Type B pancreatic cell (in vitro differentiated cells): ENCODE measurements at places on chromosomes 13 and 19.

GRCh38 chr13:113792236-113792770, 33.3 kb downstream of the TMEM255B start:
- H3K4me3 ChIP-seq: no peak overlapping the region
- DNase-seq: no peak
- H3K27ac ChIP-seq: no peak overlapping the region
- peaks cover 8% of the 10 kb centered on the region for H3K27me3 ChIP-seq

GRCh38 chr19:3067563-3067962, 5.3 kb upstream of the TLE5 start:
- H3K4me1 ChIP-seq: peaks cover 27% of the 10 kb centered on the region
- DNase-seq: no peak
- H3K27me3 ChIP-seq: no peaks in the 10 kb centered on the region
- peak overlapping the region; percentile 74 for H3K27ac ChIP-seq
- H3K4me3 ChIP-seq: peak overlapping the region; percentile 68

DNA sequence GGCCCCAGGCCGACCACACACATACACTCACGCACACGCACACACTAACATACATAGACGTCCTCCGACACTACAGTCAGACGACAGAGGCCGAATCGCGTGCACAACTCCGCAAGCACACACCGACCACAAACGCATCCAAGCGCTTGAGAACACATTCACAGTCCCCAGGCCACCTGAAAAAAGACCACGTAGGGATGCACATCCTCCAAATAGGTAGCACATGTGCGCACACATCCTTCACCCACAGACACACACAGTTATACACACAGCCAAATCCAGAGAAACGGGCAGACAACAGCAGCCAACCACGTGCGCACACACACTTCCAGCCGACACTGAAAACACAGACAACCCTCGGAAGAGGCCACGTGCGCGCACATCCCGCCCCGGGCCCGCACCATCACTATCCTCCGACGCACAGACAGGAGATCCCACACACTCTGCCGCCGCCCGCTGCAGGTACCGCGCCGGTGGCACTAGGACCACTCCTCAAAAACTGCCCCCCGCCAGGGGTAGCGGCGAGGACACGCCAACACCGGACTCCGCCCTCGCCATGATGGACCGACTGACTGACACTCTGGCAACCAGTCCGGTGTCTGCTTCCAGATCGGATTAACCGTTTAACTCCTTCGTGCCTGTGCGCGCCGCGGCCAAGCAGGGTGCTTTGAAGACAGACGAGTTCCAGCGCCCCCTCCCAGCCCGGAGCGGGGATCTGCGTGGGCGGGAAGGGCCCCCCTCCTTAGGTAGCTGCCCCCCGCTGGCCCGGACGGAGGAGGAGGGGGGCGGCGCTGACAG, 493 bp upstream of the PDE4A start:
- no peak for DNase-seq
- peak overlapping the region; percentile 27 for H3K27ac ChIP-seq
- peaks cover 3% of the 10 kb centered on the region for H3K36me3 ChIP-seq
- peaks cover 84% of the 10 kb centered on the region for H3K27me3 ChIP-seq
- peaks cover 25% of the 10 kb centered on the region for H3K4me1 ChIP-seq
- peak overlapping the region; percentile 90 for H3K4me3 ChIP-seq

DNA sequence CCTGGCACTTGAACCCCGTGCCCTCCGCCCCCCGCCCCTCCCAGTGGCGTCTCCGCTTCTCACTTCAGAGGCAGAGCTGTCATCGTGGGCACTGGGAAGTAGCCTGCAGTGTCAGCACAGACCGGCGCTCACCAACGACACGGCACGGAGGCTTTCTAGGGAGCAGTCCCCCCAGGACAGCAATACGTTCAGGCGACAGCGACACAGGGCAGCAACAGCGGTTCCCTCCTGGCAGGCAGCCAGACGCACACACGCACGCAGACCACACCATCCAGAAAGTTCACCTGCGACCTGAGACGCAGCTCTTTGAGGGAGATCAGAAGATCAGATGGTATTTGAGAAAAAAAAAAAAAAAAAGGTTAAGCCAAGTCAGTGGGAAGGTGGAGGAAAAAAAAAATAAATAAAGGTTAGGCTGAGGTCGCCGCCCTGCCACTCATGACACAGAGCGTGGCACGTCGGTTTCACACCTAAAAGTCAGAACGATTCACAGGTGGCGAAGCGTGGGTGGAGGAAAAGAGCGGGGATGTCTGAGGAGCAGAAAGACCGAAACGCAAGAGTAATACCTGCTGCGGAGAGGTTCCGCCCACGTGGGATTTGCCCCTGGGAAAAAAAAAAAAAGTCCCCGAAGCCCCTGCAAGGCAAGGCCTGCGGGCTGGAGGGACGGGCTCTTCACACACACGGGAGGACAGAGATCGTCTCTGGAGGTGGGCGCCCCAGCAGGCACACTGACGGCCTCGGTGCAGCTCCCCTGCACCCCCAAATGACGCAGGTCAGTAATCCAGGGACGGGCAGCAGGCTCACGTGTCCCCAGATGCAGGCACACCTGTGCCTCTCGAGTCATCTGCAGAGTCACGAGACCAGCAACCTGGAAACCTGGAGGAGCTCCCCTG, 94.5 kb downstream of the GNG7 start:
- H3K27me3 ChIP-seq: peaks cover 14% of the 10 kb centered on the region
- peaks cover 4% of the 10 kb centered on the region for H3K4me1 ChIP-seq
- peak overlapping the region; percentile 2 for H3K4me3 ChIP-seq
- no peak for DNase-seq

GRCh38 chr19:1370579-1371361, 12.9 kb upstream of the NDUFS7 start:
- H3K27me3 ChIP-seq: no peaks in the 10 kb centered on the region
- H3K36me3 ChIP-seq: peaks cover 8% of the 10 kb centered on the region
- no peaks in the 10 kb centered on the region for H3K4me1 ChIP-seq
- no peak overlapping the region for H3K4me3 ChIP-seq
- H3K27ac ChIP-seq: no peak overlapping the region

- H3K36me3 ChIP-seq: peaks cover 12% of the 10 kb centered on the region
- peaks cover 21% of the 10 kb centered on the region for H3K4me1 ChIP-seq
- H3K27ac ChIP-seq: peak within 1 kb of the TSS; percentile 89
- DNase-seq: peak; percentile 78
These were observed at the start of gene PARP4 for GRCh38 chr13:24512197-24512907. Gene PARP4, minus strand, starts transcription at chr13:24512778. Its CDS starts 9,002 bp downstream, at chr13:24503776.

DNA sequence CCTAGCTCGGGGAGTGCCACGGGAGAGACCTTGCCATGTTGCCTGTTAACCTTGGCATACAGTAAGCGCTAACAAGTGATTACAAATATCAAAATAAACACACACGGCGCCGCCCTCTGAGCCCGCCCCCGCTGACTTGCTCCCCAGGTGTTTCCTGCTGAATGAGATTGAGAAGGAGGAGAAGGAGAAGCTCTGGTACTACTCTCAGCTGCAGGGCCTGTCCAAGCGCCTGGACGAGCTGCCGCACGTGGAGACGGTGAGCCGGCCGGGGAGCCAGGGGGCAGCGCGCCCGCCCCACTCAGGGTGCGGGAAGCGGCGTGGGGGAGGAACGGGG, 5.0 kb downstream of the APC2 start:
- peaks cover 59% of the 10 kb centered on the region for H3K27me3 ChIP-seq
- H3K4me1 ChIP-seq: peaks cover 9% of the 10 kb centered on the region
- H3K4me3 ChIP-seq: no peak overlapping the region
- no peak for DNase-seq

GRCh38 chr13:64755961-64756360, 2474.2 kb downstream of the PCDH9 start:
- H3K36me3 ChIP-seq: no peaks in the 10 kb centered on the region
- H3K4me3 ChIP-seq: peak overlapping the region; percentile 55
- no peaks in the 10 kb centered on the region for H3K27me3 ChIP-seq
- peaks cover 6% of the 10 kb centered on the region for H3K4me1 ChIP-seq
- no peak for DNase-seq

- H3K36me3 ChIP-seq: no peaks in the 10 kb centered on the region
- peaks cover 29% of the 10 kb centered on the region for H3K4me1 ChIP-seq
- no peak overlapping the region for H3K27ac ChIP-seq
- H3K27me3 ChIP-seq: peaks cover 65% of the 10 kb centered on the region
These were observed 2.3 kb downstream of the HTR2A start for GRCh38 chr13:46894568-46894967.

GRCh38 chr13:45167611-45168554, 33.0 kb downstream of the KCTD4 start:
- no peaks in the 10 kb centered on the region for H3K27me3 ChIP-seq
- H3K4me1 ChIP-seq: no peaks in the 10 kb centered on the region
- peaks cover 21% of the 10 kb centered on the region for H3K36me3 ChIP-seq
- H3K27ac ChIP-seq: no peak overlapping the region
- no peak for DNase-seq

DNA sequence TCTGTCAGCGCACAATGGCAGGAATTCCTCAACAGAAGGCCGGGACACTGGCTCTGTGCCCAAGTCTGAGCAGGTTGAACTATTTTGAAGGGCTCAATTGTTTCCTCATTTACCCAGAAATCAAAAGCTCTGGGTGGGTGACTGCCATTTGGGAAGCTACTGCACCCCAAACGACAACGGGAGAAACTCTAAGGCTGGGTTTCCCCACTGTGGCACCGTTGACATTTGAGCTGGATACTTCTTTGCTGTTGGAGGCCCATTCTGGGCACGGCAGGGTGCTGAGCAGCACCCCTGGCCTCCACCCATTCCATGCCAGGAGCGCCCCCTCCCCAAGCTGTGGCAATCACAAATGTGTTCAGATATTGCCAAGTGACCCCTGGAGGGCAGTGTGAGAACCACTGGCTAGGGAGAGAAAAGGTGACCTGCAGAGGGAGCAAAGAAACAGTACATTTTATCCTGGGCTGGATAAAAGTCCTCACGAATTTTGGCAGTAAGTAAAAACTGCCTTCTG, 62.5 kb downstream of the RFX2 start:
- no peak overlapping the region for H3K4me3 ChIP-seq
- peak; percentile 61 for DNase-seq
- H3K36me3 ChIP-seq: no peaks in the 10 kb centered on the region

- H3K36me3 ChIP-seq: peaks cover 2% of the 10 kb centered on the region
- H3K27ac ChIP-seq: no peak overlapping the region
- no peaks in the 10 kb centered on the region for H3K27me3 ChIP-seq
- H3K4me1 ChIP-seq: no peaks in the 10 kb centered on the region
- DNase-seq: no peak
- no peak overlapping the region for H3K4me3 ChIP-seq
These were observed 380.2 kb downstream of the FGF9 start for GRCh38 chr13:22050951-22051563.

DNA sequence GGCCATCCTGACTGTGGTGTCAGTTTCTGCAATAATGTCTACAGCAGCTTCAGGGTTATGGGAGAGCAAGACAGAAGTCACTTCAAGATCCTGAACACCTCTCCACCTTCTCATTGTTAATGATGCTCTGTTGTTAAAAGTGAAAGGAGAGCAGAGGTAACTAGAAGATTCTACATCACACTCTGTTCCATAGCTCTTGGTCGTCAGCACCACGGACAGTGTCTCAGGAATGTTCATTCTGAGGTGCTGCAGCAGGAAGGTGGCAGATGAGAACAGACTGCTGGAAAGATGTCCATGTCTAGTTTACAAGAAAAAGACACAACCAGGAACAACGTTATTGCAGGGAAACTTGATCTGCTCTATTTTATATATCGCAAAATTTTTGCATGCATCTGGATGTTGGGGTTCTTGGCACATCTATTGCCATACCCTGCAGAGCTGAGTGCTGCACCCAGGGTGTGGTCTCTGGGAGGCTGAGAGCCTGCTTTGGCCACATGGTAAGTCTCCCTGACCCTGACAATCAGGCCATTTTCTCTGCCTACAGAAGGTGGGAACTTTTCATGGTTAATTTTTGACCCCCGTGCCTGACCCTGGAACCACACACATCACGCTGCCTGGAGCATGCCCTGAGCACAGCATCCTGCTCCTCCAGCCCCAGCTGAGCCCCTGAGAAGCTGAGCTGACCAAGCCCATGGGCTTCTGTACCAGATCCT, 12.7 kb downstream of the CEACAM21 start:
- H3K27ac ChIP-seq: no peak overlapping the region
- DNase-seq: no peak
- H3K4me1 ChIP-seq: no peaks in the 10 kb centered on the region
- peaks cover 4% of the 10 kb centered on the region for H3K27me3 ChIP-seq
- H3K36me3 ChIP-seq: peaks cover 3% of the 10 kb centered on the region
- H3K4me3 ChIP-seq: no peak overlapping the region

DNA sequence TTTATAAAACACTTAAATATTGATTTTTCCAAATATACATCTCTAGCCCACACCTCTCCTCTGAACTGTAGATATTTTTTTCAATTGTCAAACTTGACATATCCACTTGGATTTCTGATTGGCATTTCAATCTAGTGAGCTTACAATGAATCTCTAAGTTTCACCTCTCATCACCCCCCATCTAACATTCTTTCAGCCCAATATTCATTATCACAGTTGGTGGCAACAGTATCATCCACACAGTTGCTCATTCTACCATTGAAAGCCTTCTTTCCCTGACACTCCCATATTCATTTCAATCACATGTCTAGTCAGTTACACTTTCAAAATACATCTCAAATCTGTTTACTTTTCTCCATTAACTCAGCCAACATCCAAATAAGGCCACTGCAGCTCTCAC, 385.2 kb downstream of the PCDH20 start:
- no peaks in the 10 kb centered on the region for H3K36me3 ChIP-seq
- H3K4me1 ChIP-seq: no peaks in the 10 kb centered on the region
- no peak for DNase-seq
- no peak overlapping the region for H3K4me3 ChIP-seq

DNA sequence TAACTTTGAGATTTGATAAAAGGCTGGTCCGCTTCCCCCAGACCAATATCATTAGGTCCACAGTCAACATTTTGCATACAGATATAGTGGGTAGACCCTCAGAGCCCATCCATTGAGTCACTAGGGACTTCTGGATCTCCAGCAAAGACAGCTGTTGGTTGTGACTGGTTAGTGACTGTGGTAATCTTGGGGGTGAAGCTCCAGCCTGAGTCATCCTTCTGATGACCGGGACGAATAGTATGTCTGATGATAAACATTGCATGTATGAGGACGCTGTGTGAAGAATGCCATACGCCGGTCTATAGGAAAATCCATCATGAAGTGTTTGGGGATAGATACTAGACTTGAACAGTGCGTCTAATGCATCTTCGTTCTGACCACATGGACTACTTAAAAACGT, 307.0 kb downstream of the UQCRFS1 start:
- no peak overlapping the region for H3K4me3 ChIP-seq
- H3K4me1 ChIP-seq: no peaks in the 10 kb centered on the region
- H3K27ac ChIP-seq: no peak overlapping the region
- peaks cover 5% of the 10 kb centered on the region for H3K27me3 ChIP-seq
- DNase-seq: no peak

- no peaks in the 10 kb centered on the region for H3K27me3 ChIP-seq
- no peaks in the 10 kb centered on the region for H3K4me1 ChIP-seq
- no peak for DNase-seq
- H3K4me3 ChIP-seq: no peak overlapping the region
- no peak overlapping the region for H3K27ac ChIP-seq
- no peaks in the 10 kb centered on the region for H3K36me3 ChIP-seq
These were observed 1.6 kb downstream of the SIGLECL1 start for GRCh38 chr19:51252306-51253079.

GRCh38 chr19:35615036-35615435, 2.5 kb downstream of the HAUS5 start:
- H3K4me1 ChIP-seq: peaks cover 5% of the 10 kb centered on the region
- DNase-seq: no peak
- no peak overlapping the region for H3K27ac ChIP-seq
- H3K4me3 ChIP-seq: no peak overlapping the region
- no peaks in the 10 kb centered on the region for H3K36me3 ChIP-seq
- H3K27me3 ChIP-seq: no peaks in the 10 kb centered on the region
